ENCODE measurements at places on chromosomes 6 and 20.

DNA sequence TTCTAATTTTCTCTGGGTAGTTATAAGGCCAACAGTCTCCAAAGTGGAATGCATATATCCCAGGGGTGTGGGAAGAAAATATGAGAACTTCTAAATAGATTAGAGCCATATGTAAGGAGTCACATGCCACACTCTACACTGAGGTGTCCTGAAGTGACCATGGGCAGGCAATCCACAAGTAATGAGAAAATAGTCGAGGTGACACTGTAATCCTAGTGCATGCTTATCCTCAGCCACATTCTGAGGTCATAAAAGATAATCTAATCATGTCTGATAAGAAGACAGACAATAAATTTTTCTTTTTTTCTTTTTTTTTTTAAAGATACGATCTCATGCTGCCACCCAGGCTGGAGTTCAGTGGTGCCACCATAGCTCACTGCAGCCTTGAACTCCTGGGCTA lies 62.2 kb downstream of the CD164 start:
- DNase-seq = no peak

- peak; percentile 7 for DNase-seq
Measured at GRCh38 chr20:44745598-44746366, at the start of gene KCNK15. TSS of gene KCNK15 (plus strand) at chr20:44745865. CDS start at chr20:44745911, 46 bp downstream.

DNA sequence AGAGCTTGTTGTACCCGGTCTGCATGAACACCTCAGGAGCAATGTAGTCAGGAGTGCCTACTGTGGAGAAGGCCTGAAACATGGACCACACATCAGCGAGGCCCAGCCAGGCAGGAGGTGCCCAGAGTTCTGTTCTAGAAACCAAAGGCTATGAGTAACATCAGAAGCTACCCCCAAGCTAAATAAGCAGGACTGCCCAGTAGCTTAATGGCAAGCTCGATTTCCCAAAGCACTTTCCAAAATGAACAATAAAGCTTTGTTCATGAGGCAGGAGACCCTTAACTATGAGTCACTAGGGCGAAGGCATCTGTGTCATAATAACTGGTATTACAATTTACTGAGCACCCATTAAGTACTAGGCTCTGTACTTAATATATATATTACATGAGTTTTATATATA lies 47.4 kb downstream of the STK38 start:
- DNase-seq = no peak

DNA sequence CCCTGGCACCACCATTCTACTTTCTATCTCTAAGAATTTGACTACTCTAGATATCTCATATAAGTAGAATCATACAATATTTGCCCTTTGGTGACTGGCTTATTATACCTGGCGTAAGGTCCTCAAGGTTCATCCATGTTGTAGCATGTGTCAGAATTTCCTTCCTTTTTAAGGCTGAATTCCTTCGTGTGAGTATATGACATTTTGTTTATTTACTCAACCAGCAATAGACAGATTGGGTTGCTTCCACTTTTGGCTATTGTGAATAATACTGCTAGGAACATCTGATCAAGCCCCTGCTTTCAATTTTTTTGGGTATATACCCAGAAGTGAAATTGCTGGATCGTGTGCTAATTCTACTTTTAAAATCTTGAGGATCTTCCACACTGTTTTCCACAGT lies 232.8 kb upstream of the MCHR2 start:
- no peak for DNase-seq

- DNase-seq = no peak
Measured at GRCh38 chr6:89161326-89162046, 15.6 kb downstream of the PM20D2 start.

DNA sequence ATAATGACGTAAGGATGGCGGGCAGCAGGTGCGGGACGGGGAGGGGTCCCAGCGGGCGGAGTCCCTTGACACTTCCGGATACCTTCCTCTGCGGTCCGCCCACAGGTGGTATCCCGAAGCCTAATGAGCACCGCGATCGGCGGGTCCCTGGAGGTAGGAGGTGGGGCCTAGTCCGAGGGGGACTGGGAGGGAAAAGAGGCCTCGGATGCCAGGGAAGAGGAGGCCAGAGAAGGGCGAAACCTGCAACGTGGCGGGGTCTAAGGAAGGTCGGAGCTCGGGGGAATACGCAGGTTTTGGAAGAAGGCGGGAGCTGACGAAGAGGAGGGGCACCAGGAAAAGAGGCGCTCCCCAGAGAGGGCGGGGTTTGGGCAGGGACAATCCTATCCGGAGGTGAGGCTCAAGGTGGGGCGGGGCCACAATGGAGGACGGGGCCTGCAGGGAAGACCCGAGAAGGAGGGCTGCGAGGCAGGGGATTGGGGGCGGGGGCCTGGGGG lies 3.7 kb downstream of the PRSS16 start:
- peak; percentile 55 for DNase-seq

GRCh38 chr6:141513830-141514229 lies 618.9 kb upstream of the GJE1 start:
- no peak for DNase-seq

- DNase-seq = no peak
Measured at GRCh38 chr6:40743690-40744446, 156.7 kb upstream of the LRFN2 start.

DNA sequence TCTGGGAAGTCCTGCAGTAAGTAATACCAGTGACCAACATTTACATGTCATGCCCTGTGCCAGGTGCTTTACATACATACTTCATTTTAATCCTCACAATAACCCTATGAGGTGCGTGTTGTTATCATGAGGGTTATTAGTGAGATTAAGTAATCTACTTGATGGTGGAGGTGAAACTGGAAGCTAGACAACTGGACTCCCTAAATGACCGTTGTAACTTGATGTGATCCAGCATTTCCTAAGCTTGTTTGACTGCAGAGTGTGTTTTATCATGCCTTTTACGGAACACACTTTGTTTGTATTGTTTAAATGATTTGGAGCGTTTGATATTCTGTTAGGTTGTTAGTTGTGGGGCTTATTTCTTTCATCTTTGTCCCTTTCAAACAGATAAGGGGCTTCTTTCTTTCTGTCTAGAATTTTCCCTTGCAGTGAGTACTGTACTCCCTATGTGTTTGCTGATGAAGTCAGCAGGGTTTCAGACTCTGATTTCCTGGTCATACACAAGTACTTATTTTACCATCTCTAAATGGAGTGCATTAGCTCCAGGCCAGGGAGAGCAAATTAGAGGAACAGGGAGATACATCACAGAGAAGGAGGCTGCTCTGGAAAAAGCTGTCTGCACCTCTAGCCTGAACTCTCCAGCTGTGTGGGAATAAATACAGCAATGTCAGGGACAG lies 29.7 kb downstream of the CHMP4B start:
- no peak for DNase-seq

GRCh38 chr6:1392813-1393640 lies 3.7 kb downstream of the FOXF2 start:
- DNase-seq = no peak

GRCh38 chr6:100447081-100447899 lies 17.4 kb downstream of the SIM1 start:
- no peak for DNase-seq

- no peak for DNase-seq
Measured at GRCh38 chr20:35451295-35451694, 4.1 kb upstream of the CEP250 start.

DNA sequence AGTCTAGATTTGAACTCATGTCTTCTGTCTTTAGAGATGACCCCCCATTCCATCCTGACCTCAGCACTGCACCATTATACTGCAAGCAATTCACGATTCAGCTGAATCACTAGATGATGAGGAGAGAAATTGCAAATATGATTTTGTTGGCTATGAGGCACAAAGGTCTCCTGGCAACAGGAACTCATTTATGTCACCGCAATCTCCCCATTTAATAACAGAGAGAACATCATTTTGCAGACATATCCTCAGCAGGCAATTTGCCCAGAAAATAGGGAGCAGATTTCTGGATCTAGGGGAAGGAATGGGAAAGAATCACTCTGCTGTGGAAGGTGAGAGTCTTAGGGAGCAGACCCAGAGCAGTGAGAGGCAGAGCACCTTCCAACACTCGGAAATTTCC lies 303.0 kb downstream of the PAX1 start:
- no peak for DNase-seq

GRCh38 chr6:21022343-21023107 lies 488.3 kb downstream of the CDKAL1 start:
- DNase-seq = no peak

DNA sequence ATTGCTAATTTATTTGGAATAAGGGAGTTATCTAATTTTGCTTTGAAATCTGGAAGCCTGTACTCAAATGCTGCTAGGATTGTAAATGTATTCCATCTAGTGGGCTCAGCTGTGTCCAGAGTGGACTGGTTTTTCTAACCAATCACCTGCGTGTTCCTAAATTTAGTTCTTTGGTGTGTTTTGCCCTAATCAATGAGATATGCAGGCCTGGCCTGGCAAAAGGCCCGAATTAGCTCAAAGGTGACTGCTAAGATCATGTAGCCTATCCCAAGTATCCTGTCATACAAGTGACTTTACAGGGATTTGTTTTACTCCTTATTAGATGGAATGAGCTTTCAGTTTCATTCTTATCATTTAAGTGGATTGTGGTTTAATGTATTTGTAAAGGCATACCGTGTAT lies 51.3 kb upstream of the ARMC2 start:
- DNase-seq = no peak

DNA sequence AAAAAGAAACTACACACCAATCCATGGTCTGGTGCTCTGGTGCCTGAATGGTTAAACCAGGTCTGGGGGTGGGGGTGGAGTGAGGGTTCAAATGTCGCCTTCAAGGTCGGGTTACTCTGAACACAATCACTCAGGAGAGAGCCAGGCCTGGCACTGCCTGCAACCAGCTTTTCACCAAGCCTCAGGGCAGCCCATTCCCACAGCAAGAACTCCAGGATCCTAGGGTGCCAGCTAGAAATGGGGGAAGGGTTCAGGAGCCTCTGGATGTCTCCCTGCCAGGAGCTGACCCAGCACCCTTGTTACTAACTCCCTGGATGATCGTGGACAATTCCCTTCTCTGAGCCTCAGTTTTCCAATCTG lies 6.7 kb downstream of the SDC4 start:
- DNase-seq = no peak

- DNase-seq = no peak
Measured at GRCh38 chr20:21147593-21147992, 21.7 kb downstream of the KIZ start.

DNA sequence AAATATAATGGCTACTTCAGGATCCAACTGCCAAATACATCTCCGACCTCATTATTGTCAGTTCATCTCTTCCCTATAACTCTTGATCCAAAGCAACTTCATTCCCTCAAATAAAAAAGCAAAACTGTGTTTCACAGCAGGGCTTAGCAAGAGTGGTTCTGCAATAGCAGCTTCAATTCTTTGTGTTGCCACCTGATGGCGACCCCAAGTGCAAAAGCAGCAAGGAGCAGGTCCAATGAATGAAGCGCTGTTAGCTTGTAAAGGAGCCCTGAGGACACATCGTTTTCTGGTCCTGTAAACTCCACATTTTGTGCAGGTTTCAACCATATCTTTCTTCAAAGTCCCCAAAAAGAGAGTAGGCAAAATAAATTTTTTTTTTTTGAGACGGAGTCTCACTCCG lies 19.6 kb downstream of the RTN4IP1 start:
- DNase-seq = no peak

DNA sequence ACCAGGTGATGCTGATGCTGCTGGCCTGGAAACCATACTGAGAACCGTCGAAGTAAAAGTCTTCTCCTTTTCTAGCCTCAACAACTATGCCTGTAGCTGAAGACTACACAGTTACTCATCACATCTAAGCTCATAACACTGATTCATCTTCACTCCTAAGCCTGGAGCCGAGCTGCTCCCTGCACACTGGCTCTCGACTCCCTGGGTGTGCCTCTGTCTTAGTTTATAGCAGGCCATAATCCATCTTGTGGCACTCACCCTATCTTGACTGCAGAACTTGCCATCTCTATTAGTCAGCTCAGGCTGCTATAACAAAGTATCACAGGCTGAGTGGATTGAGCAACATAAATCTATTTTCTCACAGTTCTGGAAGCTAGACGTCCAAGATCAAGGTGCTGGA lies 191.0 kb downstream of the UNC5CL start:
- no peak for DNase-seq

- DNase-seq = no peak
Measured at GRCh38 chr6:116393430-116393829, 22.7 kb downstream of the DSE start.

GRCh38 chr6:21840428-21840827 lies 246.9 kb downstream of the SOX4 start:
- DNase-seq = no peak

GRCh38 chr6:99016355-99016754 lies 68.6 kb upstream of the FBXL4 start:
- no peak for DNase-seq

DNA sequence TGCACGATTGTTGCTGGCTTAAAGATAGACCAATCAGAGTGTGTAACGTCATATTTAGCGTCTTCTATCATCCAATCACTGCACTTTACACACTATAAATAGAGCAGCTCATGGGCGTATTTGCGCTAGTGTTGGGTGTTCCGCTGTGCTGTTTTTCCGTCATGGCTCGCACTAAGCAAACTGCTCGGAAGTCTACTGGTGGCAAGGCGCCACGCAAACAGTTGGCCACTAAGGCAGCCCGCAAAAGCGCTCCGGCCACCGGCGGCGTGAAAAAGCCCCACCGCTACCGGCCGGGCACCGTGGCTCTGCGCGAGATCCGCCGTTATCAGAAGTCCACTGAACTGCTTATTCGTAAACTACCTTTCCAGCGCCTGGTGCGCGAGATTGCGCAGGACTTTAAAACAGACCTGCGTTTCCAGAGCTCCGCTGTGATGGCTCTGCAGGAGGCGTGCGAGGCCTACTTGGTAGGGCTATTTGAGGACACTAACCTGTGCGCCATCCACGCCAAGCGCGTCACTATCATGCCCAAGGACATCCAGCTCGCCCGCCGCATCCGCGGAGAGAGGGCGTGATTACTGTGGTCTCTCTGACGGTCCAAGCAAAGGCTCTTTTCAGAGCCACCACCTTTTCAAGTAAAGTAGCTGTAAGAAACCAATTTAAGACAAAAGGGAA lies 57.9 kb downstream of the TRIM38 start:
- peak; percentile 91 for DNase-seq

GRCh38 chr6:19210849-19211590 lies 626.1 kb upstream of the ID4 start:
- DNase-seq = no peak

- DNase-seq = no peak
Measured at GRCh38 chr6:131292145-131292938, 157.1 kb downstream of the AKAP7 start.

Data from CD4-positive, alpha-beta memory T cell (primary cell).